ENCODE measurements at places on chromosomes 12 and 14.

DNA sequence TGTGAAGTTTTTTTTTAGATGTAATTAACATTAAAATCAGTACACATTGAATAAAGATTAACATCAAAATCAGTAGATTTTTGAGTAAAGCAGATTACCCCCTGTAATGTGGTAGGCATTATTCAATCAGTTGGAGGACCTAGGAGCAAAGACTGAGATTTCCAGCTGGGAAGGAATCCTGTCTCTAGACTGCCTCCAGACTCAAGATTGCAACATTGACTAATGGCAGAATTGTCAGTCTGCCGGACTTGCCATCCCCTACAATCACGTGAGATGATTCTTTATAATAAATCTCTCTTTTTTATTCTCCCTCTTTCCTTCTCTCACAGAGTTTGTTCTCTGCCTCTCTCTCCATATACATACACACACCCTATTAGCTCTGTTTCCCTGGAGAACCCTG is 51.4 kb upstream of the SLC6A15 start:
- DNase-seq, result no peak

DNA sequence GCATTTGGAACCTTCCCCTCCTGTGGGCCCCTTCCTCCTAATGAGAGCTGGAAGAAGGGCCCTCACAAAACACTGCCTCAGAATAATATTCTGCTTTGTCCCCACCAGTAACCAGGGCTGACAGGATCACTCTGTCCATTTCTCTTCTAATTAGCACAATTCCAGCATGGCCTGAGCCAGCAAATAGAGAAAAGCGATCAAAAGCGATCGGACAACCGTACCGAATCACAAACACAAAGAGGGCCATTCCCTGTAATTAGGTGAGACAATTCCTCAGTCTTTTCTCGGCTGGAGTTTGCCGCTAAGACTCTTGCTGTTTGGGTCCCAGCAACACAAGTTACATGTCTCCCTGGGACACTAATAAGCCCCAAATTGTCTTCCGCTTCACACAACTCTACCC is 35.6 kb upstream of the VSX2 start:
- no peak for DNase-seq

DNA sequence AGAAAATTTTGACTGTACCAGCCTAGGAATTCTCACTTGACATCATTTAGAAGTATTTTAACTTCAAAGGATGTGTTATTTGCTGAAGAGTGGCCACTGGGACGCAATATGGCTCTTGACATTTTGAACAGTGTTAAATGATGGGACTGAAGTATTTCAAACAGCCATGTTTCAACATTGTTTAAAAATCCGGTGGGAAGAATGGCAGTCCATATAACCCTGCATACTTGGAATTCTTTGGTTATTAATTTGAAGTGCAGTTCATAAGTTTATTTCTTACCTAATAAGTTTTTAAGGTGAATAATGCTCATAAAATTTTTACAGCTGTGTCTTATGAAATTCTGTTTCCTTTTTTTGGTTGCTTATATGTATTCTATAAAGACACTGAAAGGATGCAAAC is 8.3 kb downstream of the TMTC2 start:
- no peak for DNase-seq

DNA sequence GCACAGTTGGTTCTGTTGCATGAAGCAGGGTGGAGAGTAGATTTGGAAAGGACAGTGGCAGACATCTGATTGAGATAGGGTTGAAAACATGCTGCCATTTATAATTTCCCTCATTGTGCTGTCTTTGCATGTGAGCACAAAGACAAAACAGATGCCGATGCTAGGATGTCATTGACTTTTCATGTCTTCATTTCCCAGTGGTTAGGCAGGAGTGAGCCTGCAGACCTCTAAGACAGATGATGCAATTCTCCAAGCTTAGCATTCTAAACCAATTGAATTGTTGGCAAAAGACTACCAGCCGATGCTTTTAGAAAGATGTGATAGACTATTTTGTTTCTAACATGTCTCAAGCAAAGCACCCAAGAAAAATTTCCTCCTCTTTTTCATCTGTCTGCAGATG is 37.1 kb upstream of the PELI2 start:
- DNase-seq, result no peak

GRCh38 chr12:27534060-27534764 is 10.2 kb downstream of the PPFIBP1 start:
- DNase-seq, result no peak

GRCh38 chr12:76083246-76083903 is 1.1 kb downstream of the NAP1L1 start:
- DNase-seq, result no peak

DNA sequence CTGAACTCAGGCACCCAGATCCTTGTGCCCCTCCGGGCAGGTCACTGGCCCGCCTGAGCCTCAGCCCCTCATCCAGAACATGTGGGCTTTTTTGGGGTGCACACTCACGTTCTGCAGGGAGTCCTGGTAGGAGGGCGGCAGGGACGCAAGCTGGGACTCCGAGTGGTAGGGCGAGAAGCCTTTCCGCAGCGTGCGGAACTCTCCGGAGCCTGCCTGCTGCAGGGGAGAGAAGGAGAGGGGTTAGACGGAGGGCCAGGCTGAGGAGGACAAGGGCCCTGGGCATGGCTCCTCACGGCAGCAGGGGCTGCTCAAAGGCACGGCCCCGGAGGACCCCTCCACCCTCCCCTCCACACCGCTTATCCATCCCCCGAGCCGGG is 40.8 kb downstream of the CCNK start:
- no peak for DNase-seq

- DNase-seq, result no peak
Measured at GRCh38 chr12:27280412-27280811, 36.3 kb downstream of the STK38L start.

- DNase-seq, result peak; percentile 28
Measured at GRCh38 chr12:62210422-62210821, 49.8 kb upstream of the USP15 start.

GRCh38 chr12:112011685-112012084 is 1.3 kb downstream of the TMEM116 start:
- DNase-seq, result no peak

- DNase-seq, result no peak
Measured at GRCh38 chr14:77041881-77042545, 13.5 kb upstream of the IRF2BPL start.

GRCh38 chr12:68768431-68768939 is 22.5 kb downstream of the SLC35E3 start:
- no peak for DNase-seq

GRCh38 chr14:31194095-31194494 is 13.5 kb downstream of the HECTD1 start:
- no peak for DNase-seq

Data from stimulated activated CD4-positive, alpha-beta T cell treated with anti-CD3 and anti-CD28 coated beads, Interleukin-12 subunit alpha, Interleukin-12 subunit beta, amount 100 ng/mL, for 4 hours (primary cell).